ENCODE measurements at places on chromosomes 2 and 18.

GRCh38 chr2:27312152-27312551, 3.9 kb upstream of the UCN start:
- DNase-seq: no peak

- DNase-seq: no peak
Measured at GRCh38 chr2:17579605-17580318, 39.3 kb downstream of the VSNL1 start.

DNA sequence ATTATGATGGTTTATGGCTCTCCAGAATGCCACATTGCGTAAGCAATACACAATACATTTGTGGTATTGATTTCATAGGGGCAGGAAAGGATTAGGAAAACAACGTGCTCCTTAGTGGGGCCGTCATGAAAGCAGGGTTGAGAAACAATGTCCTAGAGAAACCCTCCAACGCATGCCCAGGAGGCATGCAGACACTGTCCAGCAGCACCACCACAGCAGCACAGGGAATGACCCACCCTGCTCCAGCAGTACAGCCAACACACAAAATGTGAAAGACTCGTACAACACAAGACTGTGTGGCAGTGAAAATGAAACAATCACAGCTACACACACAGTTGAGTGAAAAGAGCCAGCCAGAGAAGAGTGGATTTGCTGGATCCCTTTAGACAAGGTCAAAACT, 66.3 kb downstream of the FAM168B start:
- DNase-seq: no peak

DNA sequence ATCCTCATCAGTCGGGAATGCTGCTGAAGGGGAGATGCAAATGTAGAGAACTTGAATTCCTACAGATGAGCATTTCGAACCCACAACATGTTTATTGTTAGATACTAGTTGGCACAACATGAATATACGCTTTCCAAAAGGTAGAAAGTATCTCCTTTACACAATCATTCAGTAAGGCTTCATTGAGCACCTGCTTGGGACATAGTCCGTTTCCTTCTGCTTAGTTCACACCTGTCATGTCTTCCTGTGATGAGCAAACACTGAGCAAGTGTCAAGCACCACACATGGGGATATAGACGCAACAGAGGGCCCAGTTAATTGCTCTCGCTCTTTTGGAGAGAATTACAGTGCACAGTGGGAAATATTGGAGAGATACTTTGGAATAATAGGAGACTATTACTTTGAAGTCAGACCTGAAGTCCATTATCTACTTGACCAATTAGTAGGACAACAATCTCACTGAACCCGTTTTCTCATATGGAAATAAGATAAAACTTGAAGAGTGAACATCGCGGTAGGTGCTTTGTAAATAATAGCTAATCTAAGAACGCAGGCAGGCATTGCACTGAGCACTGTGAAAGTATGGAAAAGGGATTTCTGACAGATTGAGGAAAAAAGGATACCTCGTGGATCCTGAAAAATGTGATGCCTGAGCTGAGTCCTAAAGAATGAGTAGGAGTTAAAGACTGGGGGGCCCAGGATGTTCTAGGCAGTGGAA, 1.2 kb downstream of the CPSF3 start:
- DNase-seq: no peak

DNA sequence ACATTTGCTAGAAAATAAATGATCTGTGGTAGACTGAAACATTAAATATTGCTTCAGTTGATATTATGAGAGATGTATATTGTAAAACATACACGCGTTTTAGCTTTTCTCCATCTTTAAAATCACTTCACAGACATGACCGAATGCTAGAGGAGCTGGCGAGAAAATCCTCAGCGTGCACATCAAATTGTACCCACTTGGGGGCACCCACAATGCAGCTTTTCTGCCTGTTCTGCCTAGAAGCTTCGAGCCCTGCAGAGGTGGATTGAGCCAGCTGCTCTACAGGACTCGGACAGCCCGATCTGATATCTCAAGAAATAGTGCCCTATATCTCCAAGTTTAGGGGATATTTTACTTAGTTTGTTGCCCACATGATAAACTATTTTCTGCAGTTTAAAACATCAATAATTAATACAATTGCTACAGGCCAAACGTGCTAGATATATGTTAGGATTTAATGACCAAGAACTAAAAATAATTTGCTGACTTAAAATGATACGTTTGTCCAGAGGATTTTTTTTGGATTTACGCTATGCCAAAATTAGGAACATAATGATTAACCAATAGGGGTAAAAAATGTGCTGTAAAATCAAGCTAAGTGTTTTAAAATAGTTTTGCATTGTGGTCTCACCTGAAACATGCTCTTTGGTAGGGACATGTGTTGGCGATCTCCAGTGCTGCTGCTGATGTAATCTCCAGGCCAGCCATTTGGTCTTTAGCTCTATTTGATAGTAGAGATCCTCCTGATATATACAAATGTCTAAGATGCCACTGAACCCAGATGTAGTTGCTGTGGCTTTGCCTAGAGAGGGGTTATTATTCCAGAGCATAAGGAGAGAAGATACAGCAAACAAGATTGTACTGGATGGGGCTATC, 22.3 kb upstream of the ATP5MC3 start:
- peak; percentile 7 for DNase-seq

DNA sequence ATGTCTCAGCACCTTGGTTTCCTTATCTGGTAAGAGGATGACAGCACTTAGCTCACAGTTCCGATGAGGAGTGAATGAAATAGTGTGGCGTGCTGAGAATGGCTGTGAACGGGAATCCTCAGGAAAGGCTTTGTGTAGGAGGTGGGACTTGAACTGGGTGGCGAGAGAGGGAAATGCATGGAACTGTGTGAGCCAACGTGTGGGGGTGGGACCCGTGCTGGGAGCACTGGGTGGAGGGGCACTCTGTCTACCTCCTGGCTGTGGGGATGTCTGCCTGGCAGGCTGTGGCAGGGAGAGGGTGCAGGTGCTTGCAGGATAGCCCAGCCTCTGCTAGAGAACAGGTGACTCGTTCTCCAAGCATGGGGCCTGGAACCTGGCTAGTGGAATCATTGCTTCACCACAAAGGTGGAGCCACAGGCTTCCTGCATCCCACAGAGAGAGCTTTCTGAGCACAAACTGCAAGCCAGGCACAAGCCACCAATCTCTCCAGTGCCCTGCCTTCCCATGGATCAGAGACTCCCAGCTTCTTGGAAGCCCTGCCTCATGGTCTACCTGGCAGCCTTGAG, 145.2 kb downstream of the CELF4 start:
- no peak for DNase-seq

- DNase-seq: no peak
Measured at GRCh38 chr18:75639472-75639831, 211.9 kb upstream of the SMIM21 start.

GRCh38 chr2:240789501-240790369, 30.3 kb downstream of the KIF1A start:
- DNase-seq: no peak

Measured in NCI-H446 (cell line).